ENCODE measurements at places on chromosomes 11 and 22.

DNA sequence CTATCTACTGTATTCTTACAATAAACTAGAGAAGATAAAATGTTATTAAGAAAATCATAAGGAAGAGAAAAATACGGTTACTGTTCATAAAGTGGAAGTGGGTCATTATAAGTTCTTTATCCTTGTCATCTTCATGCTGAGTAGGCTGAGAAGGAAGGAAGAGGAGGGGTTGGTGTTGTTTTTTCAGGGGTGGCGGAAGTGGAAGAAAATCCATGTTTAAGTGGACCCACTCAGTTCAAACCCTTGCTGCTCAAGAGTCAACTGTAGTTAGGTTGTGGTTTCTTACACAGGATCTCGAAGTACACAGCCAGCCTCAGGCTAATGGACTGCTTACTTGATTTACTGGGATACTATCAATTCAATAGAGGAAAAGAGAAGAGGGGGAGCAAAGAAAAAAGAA, 63.1 kb downstream of the PIWIL4 start:
- DNase-seq: no peak

GRCh38 chr11:18061351-18061750, 15.3 kb upstream of the TPH1 start:
- DNase-seq: no peak

DNA sequence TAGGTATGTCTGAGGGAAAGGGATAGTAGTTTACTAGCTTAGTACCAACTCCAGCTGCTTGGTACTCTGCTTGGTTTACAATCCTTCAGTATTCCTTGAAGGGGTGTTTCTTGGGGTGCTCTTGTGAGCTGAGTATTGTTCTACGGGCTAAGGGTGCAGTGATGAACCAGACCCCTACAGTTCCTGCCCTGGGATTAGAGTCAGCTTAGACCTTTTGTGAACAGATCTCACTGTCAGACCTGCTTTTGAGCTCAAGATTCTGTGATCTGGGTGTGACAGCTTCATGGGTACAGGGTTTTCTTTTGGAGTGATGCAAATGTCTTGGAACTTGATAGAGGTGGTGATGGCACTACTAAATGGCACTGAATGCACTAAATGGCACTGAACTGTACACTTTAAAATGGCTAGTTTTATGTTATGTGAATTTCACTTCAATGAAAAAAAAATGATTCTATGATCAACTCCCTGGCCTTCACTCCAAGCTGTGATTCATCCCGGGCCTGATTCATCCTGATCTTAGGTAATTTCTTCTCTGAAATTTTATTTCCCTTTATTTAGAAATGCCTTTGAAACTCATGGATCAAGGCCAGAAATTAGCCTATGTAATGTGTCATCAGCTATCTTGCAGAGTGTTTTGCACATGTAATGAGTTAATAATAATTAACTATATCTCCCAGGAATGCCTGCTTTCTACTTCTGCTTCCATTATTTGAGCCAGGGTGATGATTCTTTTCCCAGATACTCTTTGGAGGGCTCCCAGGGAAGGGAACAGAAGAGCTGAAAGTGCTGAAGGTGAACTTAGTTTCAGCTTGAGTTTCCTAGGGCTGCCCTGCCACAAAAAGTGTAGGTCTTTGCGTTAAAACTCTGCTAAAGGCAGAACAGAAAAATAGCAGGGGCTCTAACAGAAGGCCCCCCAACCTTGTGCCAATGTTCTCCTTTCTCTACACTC, 87.9 kb downstream of the NCAM1 start:
- DNase-seq: no peak

DNA sequence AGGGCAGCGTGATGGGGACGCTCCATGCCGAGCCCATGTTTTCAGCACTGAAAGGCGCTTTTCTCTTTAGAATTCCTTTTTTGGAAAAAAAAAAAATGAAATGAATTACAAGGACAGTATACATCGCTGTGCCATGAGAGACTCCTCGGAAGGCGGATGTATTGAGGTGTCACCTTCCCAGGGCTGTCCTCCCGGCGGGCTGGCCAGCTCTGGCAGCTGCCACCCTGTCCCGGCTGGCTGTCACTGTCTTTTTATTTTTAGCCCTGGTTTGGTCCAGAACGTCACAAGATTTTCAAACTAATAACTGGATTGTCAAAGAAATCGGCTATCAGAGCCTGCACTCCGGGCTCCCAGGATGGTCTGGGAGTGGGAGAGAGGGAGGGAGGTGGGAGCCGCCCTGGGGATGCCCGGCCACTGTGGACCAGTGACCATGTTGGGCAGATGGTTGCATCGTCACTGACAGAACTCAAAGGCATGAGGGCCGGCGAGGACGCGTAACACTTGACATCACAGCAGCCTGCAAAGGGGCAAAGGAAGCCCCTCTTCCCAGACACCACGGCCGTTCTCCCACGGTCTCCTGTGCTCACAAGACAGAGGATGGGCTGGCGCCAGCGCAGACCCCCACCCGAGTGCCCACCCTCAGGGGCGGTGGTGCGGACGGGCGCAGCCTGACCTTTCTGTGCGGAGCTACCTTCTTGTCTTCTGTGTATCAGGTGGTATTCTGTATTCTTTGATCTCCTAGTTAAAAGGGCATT, 392.9 kb downstream of the TBC1D22A start:
- DNase-seq: no peak

GRCh38 chr11:77199137-77199745, 71.2 kb downstream of the MYO7A start:
- no peak for DNase-seq

GRCh38 chr11:70522593-70523311, 124.4 kb downstream of the CTTN start:
- no peak for DNase-seq

DNA sequence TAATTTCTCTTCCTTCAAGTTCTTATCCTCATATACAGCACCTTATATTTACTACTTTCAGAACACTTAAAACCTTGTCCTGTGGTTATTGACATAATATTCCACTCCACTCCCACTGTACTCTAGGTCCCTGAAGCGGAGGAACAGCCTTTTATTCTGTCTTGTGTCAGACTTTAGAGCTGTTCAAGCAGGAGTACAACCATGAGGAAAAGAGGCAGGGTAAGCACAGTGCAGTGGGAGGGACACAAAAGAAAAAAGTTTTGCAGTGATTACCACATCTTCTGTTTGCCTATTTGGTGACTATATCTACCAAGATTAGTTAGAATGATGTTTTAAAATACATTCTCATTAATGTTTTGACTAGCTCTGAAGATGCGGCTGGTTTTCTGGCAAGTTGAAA, 122.0 kb upstream of the CEP126 start:
- no peak for DNase-seq

DNA sequence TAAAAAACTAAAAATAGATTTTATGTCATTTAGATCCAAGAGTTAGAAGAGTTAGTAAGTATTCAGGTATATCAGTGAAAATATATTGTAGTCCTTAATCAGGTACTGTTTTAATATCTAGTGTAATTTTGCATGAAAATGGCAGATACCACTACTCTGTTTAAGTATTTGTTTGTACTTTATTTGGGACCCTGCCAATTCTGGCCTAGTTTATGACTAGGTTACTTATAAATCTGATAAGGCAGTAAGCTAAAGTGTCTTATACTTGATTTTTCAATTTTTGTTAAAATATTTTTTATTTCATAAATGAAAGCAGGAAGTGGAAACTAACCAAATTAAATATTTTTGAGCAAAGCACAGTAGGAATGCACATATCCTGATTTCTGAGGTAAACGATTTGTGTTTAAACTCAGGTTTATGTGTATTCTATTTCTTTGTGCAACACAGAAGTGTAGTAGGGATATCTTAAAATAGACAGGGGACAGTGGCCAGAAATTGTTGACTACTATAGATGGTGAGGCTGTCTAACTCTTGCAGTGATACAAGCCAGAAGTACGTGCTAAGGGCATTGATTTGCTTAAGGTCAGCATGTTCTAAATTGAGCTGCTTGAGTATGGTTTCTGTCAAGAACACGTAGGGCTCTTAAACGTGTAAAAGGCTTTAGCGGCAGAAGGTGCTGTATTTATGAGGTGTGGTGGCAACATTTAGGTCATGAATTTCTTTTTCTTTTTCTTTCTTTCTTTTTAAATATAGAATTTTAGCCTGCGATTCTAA, 34.0 kb downstream of the HIPK3 start:
- no peak for DNase-seq

GRCh38 chr11:131302836-131303235, 67.6 kb upstream of the NTM start:
- DNase-seq: no peak

- DNase-seq: no peak
These were observed 8.8 kb downstream of the TRAF6 start for GRCh38 chr11:36501236-36501635.

GRCh38 chr11:12058425-12059115, 50.1 kb upstream of the DKK3 start:
- DNase-seq: no peak

- no peak for DNase-seq
These were observed 58.0 kb downstream of the KCNJ1 start for GRCh38 chr11:128809128-128809527.

DNA sequence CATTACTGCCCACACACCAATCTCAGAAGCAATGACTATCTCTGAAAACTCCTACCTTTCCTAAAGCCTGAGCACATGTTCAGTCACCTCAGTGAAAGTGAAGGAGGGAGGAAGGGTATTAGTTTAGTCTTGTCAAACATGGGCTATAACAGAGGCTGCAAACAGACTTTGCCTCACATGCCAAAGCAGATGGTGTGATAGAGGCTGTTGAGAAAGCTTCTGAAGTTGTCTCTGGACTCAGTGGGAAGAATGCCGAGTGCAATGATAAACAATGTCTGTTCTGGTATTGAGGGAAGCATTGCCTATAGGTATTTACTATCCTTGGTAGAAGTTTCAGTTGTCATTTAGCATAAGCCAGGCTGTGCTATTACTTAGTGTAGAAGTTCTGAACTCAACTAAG, 314.5 kb upstream of the CCDC90B start:
- DNase-seq: no peak

DNA sequence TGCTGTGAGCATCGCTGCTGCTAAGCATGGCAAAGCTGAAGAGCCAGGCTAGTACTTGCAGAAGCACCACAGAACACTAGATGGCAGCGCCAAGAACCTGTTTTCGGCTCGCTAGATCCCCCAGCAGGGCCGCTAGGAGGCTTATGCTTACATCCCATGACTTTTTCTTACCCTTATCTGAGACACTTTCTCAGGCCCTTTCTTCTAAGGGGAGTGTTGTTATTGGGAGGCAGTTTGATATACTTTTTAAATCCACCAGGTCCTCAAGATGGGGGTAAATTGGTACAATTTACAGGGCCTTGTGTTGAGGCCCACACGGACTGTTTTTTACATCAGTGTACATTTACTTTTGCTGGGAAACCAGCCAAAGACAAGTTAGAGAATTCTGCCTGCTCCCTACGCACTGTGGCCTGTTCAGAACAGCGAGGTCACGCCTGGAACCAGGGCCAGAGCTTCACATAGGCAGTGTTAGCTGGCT, 4.0 kb downstream of the TRIM6 start:
- DNase-seq: peak; percentile 34
